ENCODE measurements at places on chromosomes 5 and 9. TPM values are rescaled to one million over a fixed set of nuclear protein-coding genes. Genes with fewer than 3 reads are reported as not detected.

DNA sequence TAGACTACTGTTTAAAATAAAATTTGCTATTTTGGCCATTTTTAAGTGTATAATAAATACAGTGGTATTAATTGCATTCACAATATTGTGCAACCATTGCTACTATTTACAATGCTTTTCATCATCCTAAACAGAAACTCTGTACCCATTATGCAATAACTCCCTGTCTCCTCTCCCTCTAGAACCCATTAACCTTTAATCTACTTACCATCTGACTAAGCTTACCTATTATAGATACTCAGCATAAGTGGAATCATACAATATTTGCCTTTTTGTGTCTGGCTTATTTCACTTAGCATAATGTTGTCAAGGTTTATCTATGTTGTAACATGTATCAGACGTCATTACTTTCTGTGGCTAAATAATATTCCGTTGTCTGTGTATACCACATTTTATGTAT, 25.9 kb downstream of the CD14 start:
- no peak for DNase-seq

- peak; percentile 64 for DNase-seq
Observed at GRCh38 chr5:176441921-176442323, 6.3 kb upstream of the FAF2 start.

DNA sequence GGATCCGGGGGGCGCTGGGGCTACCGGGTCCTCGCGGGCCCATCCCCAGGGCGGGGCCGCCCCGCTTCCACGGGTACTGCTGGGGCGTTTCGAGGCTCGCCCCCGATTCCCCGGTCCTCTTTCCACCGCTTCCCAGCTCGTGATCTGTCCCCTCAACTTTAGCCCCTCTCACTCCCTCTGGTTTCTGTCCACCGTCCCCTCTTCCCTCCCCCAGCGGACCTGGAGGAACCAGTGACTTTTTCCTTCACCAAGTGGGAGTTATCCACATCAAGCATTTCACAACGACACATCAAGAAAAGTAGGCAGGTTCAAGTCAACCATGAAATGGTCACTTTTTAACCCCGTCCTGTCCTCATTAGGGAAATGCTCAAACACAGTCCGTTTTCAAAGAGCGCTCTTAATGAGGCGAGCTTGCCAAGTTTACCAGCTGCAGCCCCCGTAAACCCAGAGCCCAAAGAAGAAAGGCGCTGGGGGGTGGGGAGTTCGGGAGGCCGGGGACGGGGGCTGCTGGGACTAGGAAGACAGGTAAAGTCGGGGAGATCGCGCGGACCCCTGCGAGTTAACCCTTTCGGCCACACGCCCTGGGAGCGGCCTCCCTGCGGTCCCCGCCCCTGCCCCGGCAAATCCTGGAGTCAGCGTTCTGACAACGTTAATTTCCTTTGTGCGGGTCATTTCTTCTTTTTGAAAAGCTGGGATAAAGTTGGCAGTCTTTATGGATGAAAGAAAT, 2.1 kb upstream of the NFIB start:
- DNase-seq: peak; percentile 82

- no peak for DNase-seq
Observed at GRCh38 chr5:6772886-6773285, 59.7 kb downstream of the TENT4A start.

DNA sequence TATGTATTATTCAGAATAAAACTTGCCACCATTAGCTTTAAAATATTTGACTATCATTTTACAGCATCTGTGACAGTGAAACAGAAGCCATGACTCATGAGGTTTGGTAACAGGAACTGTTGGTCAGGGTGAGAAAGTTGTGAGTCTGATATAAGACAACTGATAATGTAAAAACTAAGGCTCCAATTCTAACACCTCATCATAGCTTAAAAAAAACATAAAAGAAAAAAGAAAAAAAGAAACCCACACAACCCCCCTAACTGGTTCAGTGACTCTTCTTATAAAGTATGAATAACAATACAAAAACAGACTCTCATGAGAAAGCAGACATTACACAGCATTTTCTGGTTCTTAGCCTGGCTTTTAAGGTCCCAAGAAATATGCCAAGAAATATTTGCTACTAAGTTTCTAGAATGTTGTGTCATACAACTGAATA, 85.8 kb downstream of the MRPS27 start:
- DNase-seq: no peak

DNA sequence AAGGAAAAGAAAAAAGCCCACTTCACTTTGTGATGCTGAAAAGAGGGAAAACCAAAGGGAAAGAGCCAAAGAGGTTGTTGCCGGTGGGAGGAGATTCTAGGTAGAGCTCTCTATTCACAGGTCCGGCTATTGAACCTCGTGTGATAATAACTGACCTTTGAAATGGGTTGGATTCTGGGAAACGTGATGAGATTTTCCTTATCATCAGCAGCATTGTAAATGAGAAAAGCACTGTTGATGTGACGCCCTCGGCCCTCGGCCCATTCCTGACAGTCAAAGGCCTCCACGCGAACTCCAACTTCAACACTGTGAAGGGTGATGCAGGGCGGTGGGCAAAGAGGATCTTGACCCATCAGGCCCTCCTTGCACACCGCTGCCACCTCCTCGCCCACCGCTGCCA, 43.3 kb downstream of the ZCCHC9 start:
- no peak for DNase-seq

- no peak for DNase-seq
Observed at GRCh38 chr9:14303521-14303920, 10.4 kb downstream of the NFIB start.

GRCh38 chr5:68087866-68088265, 127.7 kb upstream of the PIK3R1 start:
- no peak for DNase-seq

- DNase-seq: no peak
Observed at GRCh38 chr9:76198336-76198735, 195.9 kb downstream of the RFK start.

GRCh38 chr5:179470201-179470600, 80.2 kb upstream of the RUFY1 start:
- DNase-seq: no peak

DNA sequence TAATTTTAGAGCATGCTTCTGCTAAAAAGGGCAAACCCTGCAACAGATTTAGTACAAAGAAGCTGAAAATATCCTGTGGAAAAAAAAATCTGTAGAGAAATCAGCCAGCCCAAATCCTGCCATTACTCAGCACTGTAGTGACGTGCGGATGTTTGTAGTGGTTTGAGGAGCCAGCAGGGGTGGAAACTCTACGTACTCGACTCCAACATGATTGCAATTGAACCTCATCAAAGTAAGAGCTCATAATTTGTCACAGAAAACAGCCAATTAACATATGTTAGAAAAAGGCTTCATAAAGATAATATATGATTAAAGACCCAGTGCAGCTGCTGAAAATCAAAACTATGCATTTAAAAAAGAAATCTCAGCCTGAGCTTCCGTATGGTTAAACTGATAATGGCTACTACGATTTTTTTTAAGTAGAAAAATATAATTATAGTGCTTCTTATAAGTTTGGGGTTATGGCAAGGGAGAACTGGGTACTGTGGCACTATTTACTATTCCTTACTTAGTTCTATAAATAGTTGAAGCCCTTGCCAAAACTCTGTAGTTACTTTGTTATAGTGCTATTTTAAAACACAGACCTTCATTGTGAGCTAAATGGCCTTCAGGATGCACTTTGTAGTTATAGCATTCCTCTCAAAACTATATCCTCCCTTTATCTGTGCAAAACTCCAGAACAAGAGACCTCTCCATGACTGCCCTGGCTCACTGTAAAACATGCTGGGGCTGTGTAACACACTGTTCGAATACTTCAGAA, 49.4 kb downstream of the MEF2C start:
- DNase-seq: no peak

DNA sequence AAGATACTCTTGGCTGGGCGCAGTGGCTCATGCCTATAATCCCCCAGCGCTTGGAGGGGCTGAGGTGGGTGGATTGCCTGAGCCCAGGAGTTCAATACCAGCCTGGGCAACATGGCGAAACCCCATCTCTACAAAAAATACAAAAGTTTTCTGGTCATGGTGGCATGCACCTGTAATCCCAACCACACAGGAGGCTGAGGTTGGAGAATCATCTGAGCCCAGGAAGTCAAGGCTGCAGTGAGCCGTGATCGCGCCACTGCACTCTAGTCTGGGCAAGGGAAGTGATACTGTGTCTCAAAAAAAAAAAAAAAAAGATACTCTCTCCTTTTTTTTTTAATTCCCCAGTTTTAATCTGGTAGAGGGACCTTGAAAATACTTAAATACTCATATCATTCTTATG, 15.0 kb downstream of the ANKRD33B start:
- no peak for DNase-seq

- no peak for DNase-seq
Observed at GRCh38 chr9:84357275-84357674, 16.7 kb upstream of the SLC28A3 start.

DNA sequence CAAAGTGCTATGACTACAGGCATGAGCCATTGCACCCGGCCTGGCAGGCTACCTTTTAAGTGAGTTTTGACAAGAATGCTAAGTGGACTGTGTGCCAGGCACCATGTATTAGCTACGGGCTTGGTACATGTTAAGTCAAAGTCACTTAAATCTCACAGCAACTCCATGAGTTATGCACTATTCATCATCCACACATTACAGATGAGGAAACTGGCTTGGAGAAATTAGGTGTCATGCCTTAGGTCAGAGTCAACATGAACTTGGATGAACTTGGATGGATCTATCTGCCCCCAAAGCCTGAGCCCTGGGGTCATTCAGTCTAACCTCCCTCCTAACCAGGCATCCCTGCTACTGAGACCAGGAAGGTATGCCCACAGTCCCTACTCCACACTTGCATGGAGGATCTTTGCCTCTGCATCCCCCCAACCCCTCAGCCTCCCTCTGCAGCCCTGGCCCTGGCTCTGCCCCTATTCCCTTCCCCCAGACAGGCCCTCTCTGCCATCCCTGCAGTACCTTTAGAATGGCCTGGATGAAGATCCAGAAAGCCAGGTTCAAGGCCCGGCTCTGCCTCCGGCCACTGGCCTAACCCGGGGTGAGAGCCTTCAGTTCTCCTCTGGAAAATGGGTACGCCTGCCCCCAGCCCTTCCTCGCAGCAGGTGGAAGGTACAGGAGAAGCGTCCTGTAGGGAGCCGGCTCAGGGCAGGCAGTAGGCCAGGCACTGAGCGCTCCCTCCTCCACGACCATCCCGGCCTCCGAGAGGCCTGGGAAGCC, 685 bp upstream of the ADGRD2 start:
- DNase-seq: no peak

DNA sequence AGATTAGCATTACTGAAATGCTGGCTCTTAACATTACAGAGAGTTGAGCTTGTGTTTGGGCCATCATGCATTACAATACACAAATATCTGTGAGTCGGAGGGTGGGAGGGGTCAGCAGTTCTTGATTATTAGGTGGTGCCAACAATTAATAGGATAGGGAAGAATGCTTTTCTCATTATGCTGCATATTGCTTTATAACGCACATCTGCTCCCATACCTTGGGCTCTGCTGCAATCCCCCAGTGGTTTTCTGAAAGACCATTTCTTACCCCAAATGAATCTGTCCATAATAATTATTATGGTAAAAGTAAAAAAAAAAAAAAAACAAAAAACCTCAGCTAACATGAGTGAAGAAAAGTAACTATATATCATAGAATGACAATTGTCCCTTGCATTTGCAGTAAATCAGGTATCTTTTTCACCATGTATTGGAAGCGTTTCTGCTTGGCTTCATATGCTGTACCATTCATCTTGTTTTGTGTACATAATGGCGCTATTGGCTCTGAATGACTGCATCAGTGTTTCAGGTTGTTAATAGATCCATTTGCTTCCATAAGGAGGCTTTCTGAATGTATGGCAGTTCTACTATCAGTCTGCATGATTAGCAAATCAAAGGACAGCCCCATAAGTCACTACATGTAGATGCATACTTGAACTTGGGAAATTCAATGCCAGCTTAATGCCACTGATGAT, 75.9 kb downstream of the CAVIN4 start:
- no peak for DNase-seq

DNA sequence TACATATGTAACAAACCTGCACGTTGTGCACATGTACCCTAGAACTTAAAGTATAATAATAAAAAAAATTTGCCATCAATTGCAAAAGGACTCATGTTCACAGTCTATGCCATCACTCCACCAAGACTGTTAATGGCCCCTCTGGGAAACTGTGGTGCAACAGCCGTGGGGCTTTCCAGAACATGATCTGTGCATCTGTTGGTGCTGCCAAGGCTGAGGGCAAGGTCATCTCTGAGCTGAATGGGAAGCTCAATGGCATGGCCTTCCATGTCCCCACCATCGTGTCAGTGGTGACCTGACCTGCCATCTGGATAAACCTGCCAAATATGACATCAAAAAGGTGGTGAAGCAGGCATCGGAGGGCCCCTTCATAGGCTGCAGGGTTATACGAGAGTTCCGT, 33.4 kb upstream of the AGXT2 start:
- DNase-seq: no peak

DNA sequence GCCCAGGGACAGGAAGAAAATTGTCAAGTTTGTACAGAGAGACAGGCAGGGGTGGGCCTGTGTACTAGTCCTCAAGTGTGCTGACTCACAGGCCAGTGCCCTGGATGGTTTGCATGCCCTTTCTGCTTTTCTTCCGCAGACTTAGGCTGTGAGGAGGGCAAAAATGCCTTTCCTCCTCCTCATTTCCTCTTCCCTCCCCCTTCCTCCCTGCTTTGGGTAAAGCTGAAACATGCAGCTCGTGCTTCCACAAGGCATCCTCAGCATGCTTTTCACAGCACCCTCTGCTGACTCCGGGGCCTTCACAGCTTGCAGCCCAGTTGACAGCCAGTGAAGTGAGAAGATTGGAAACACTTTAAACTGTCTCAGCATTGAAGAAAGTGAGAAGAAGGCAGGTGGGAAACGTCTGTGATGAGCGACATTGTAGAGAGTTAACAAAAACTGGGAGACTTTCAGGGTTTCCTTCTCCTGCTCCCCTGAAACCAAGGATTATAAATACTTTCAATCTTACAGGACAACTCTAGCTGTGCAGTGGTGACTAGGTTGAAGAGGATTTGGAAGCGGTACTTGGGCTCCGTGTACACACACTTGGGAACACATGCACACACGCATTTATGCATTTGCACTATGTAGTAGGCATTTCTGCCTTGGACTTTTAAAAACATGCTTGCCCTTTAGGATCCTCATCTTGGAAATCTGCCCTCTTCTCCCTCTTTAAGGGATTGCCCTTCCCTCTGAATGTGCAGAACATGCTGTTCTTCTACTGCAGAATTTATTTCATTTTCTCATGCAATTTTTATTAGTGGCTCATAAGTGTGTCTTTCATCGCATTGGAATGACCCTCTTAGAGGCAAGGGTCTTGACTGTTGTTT, 138.8 kb downstream of the GRIA1 start:
- peak; percentile 91 for DNase-seq

The IL3 gene
- not detected for total RNA-seq

The LECT2 gene
- not detected for total RNA-seq

The C9orf50 gene
- not detected for total RNA-seq

The KIAA1958 gene
- 44.6 TPM for total RNA-seq

The SLC1A1 gene
- 5.5 TPM for total RNA-seq

The RCL1 gene
- total RNA-seq: 14.3 TPM

The PCDHA12 gene
- total RNA-seq: 11.2 TPM

The SLC36A2 gene
- 0.45 TPM for total RNA-seq

The CCDC183 gene
- total RNA-seq: 23.0 TPM

The ZNF366 gene
- total RNA-seq: not detected

The SLC25A2 gene
- total RNA-seq: 0.50 TPM

The G3BP1 gene
- 391 TPM for total RNA-seq

The HTR4 gene
- total RNA-seq: not detected

The LCN9 gene
- 10.4 TPM for total RNA-seq

The ANKRD34B gene
- 0.20 TPM for total RNA-seq

The RABGAP1 gene
- 49.8 TPM for total RNA-seq

The KIF27 gene
- 19.3 TPM for total RNA-seq
